ENCODE measurements at places on chromosomes 2 and 18.

- no peak for DNase-seq
Measured at GRCh38 chr2:238655198-238655860, 192.6 kb upstream of the TWIST2 start.

GRCh38 chr2:148944536-148944935, 69.5 kb downstream of the KIF5C start:
- no peak for DNase-seq

GRCh38 chr2:98748292-98749065, 17.5 kb upstream of the MGAT4A start:
- no peak for DNase-seq

DNA sequence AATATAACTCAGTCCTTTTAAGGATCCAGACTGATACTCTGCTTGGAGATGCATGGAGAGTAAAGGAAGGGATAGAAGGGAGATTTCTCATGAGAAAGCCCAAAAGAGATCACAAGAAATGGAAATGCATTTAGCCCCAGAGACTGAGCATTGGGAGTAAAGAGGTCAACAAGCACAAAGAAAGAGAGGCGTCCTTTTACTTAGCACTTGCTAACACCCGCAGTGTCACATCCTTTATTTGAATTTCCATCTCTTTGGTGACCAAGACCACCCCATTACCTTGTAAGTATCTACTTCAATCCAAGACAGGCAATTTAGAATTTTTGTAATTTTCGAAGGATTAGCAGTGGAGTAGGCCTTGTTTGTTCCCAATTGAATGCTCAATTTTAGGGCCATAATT, 111.8 kb upstream of the DCC start:
- no peak for DNase-seq

GRCh38 chr2:182281276-182281675, 145.6 kb downstream of the PDE1A start:
- no peak for DNase-seq

GRCh38 chr18:55627007-55627406, 39.0 kb upstream of the TCF4 start:
- DNase-seq = no peak

DNA sequence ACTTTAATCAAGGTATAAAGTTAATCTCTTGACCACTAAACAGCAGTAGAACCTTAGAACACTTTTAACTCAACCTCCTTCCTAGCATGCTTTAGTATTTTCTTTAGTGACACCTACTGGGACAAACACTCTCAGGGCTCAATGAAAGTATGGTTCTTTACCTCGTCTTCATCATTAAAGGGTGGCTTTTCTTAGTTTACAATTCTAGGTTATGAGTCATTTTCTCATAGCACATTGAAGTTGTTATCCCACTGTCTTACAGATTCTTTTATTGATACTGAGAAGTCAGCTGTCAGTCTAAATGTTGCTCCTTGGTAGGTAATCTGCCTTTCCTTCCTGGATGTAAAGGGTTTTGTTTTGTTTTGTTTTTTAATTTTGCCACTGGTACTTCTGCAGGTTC, 38.0 kb downstream of the SIGLEC15 start:
- DNase-seq = no peak

DNA sequence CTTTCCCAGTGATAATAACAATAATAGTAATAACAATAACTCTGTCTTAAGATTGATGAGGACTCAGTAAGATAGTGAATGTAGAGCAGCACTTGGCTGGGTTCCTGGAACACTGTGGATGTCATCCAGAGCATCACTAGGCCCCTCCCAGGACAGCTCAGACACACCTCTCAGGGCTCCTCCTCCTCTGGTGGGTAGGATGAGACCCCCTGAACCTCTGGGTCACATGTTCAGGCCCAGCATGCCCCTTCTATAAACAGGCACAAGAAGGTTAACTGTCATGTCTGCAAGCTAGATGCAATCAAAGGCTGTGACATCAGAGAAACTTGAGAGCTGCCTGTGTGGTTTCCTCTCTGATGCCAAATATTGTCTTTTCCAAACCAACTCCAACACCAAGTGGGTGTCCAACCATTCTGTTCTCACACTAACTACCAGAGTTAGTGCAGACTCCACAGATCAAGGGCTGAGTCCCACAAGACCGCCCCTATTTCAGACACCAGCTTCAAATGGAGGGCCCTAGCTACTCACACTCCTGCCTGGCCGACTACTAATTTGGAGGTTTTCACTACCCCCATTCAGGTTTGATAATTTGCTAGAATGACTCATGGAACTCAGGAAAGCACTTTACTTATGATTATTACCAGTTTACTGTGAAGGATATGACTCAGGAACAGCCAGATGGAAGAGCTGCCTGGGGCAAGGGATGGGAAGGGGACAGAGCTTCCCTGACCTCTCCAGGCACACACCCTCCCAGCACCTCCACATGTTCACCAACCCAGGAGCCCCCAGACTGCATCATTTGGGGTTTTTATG, 46.4 kb upstream of the BZW1 start:
- DNase-seq = no peak

DNA sequence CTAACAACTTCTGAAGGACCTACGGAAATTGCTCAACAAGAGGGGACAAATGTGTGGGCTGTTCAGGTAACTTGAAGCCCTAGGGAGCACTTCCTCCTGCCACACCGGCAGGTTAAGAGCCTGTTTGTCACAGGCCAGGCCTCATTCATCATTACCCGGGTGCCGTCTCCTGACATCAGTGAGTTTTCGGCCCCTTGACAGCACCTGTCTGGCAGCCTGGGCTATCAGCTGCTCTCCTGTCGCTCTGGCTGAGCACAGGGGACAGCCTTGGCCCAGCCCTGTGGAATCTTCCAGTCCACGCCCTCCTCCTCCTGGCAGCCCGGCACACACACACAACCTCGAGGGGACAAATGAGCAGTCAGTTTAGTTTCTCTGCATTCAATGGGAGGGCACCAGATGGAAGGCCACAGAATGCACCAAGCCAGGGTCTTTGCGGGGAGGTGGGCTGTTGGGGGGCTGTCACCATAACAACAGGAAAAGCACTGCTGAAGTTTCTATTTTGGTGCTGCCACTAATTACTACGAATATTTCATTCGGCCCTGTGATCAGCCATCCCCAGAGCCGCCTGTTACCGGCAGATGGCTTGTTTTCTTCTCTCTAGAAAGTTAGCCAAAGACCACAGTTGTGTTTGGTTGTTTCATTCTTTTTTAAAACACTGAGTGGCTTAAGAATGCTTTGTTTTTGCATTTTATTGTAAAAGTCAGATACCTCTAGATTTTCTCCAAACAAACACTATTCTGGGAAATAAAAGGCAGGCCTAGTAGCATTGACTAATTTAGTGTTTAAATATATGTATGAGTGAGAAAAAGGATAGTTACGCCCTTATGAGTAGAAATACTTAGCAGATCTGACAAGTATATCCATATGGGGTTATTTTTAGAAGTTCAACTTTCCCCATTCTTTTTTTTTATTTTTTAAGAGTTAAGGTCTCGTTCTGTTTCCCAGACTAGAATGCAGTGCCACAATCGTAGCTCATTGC, 189.9 kb upstream of the NDUFV2 start:
- no peak for DNase-seq

GRCh38 chr2:219158586-219158985, 2.0 kb downstream of the NHEJ1 start:
- no peak for DNase-seq

DNA sequence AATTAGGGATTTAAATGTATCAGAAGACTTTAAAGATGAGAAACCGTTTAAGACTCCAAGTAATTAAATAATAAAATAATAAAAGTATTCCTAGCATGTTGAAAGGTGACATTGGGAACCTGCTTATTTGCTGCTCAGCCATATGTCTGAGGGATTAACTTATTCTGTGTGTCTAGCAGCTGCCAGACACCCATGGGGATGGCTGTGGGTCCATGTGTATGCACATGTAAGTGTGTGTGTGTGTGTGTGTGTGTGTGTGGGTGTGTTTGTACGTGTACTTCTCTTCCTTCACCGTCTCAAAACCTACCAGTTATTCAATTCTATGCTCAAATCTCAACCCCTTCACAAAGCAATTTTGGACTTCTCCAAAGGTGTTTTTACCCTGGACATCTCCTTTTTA, 124.5 kb downstream of the SETBP1 start:
- no peak for DNase-seq

DNA sequence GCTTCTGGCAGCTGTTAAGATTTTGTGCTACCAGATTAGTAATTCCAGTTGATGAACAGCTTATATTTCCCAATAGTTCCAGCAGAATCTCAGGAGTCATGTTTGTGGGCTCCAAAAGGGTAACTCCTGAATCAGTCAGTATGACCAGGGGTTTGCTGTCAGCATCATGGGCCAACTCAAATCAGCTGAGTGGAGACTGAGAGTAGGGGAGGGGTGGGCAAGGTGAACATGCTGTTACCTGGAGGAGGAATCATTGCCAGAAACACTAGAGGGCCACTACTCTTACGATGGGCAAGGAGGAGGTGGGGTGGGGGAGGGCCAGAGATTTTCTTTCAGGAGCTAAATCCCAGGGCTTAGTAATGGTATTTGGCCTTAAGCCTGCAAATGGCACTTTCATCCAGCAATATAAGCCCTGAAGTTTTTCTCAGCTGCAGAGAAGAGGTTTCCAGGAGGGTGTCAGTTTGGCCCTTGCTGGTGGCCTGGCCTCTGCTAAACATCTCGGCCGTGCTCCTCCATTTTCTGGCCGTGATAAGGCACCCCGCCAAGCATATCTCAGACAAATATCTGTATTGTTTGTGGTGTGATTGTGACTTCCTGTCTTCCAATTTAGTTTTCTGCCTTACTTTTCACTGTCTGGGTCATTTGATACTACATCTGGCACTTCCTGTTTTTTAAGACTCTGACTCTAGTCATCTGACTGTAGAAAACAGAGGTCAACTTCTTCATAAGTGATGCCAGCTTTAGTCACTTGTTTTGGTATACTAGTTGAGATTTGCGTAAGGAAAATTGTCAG, 120.5 kb upstream of the CXCR4 start:
- DNase-seq = peak; percentile 46

DNA sequence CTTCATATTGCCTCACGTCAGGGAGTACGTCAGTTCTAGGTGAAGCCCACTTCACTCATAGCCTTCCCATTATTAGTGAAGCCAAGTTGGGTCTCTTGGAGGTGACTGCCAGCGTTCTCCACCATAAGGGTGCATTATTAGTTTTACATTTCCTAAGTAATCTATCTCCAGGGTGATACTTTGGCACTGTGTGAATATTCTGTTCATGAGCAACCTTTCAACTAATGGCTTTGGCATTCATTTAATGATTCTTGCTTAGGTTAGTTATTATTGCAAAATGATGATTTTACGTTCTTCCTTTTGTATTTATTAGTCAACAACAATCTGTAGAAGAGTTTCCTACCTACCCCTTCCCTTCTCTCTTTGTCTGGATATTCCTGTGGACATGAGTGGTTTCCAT, 97.5 kb downstream of the MAP4K4 start:
- DNase-seq = no peak

DNA sequence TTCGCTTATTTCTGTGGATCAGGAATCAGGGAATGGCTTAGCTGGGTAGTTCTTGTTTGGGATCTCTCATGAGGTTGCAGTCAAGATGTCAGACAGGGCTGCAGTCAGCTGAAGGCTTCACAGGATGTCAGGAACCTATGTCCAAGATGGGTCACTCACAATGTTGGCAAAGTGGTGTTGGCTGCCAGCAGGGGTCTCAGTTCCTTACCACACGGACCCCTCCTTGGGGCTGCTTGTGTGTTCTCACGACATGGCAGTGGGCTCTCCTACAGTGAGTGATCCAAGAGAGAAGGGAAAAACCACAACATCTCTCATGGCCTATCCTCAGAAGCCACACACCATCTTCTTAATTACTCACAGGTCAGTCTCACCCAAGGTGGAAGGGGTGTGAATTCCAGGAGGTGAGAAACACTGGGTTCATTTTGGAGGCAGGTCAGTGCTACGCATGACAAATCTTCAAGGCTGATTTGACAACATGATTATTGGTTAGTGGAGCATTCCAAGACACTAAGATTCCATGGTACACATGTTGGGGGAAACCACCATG, 1.3 kb upstream of the ANTXR1 start:
- no peak for DNase-seq

- no peak for DNase-seq
Measured at GRCh38 chr2:160532388-160532787, 38.8 kb upstream of the RBMS1 start.

DNA sequence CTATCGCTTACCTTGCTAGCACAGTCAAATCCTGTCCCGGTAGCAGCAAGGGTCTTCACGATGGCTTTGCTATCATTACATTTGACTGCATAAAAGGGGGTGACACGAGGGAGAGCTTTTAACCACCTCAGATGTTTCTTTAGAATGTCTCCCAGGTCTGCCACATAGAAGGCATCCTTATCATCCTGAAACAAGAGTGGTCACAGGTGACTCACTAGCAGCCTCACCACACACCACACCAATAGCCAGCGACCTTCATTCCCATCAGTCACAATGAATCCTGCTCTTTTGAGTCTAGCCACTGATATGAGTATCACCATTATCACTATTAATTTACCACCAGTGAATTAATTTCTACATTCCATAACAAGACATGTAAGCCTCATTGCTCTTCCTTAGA, 3.7 kb downstream of the ODC1 start:
- no peak for DNase-seq

- no peak for DNase-seq
Measured at GRCh38 chr18:77361382-77361781, 111.7 kb downstream of the GALR1 start.

DNA sequence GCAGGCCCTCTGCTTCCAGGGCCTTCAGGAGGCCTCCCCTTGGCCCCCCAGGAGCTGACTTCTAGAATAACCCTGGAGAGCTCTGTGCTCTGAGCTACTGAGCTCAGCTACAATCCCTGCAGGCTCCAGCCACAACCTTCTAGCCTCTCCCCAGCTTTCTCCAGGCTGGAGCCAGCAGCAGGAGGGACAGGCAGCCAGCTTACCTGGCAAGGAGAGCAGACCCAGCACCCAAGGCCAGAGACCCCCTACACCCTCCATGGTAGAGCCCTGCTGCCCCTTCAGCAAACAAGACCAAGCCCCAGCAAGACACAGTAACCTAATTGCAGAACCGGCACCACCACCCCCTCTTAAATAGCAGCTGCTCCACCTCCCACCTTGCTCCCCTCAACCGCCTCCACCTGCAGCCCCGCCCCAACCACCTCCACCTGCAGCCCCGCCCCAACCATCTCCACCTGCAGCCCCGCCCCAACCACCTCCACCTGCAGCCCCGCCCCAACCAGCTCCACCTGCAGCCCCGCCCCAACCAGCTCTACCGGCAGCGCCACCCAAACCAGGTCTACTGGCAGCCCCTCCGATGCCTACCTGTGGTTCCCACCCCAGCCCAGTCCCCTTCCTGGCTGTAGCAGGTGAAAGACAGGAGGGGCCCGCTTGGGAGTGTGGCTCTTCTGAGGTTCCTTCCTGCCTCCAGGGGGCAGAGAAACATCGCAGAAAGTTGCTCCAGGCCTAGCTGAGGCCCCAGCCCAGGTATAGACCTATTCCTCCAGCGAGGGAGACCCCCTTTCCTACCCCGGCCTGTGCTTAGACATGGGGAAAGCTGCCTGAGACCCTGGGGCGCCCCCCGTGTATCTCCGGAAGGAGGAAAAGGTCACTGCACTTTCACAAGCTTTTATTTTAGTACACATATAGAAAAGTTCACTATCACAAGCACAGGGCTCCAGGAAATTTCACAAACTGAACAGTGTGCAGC, at the start of gene ASTL:
Gene ASTL, minus strand, starts transcription at position 324 of the 967 bp plus-strand sequence. Its CDS starts 66 bp downstream, at position 258.
- DNase-seq = no peak

DNA sequence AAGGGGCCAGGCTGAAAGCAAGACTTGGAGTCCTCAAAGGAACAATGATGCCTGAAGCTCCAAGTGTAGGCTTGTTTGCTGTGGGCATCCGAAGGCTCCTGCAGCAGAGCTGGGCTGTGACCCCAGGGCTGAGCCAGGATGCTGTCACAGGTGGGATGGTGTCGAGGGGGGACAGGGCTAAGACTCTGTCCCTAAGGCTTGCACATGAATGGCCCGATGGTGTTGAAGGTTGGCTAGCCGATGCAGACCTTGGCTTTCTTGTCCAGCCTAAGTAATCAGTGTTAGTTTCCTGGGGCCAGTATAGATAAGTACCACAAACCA, 251.0 kb downstream of the NDUFA10 start:
- DNase-seq = no peak
